ENCODE measurements at places on chromosomes 4 and X.

GRCh38 chr4:40212674-40213527 is 16.1 kb downstream of the RHOH start:
- no peak for DNase-seq

- no peak for DNase-seq
Measured at GRCh38 chrX:17913801-17914200, 52.7 kb upstream of the RAI2 start.

GRCh38 chr4:144948421-144948820 is 149.6 kb downstream of the ANAPC10 start:
- DNase-seq, result no peak

DNA sequence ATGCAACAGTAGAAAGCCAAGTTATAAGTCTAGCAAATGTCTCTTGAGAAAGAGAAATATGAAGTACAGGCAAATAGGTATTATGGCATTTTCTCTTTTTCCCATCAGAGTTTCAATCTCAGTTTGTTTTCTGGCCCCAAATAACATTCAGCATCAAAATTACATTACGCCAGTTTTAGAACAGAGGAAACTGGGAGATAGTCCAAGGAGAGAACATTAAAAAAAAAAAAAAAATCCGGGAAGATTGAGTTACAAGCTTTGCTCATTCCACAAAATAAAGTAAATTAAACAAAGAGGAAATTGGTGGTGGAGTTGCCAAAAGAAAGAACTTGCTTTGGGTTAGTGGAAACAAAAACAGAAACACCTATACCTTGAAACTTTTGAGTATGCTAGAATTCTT is 50.4 kb upstream of the IL13RA2 start:
- no peak for DNase-seq

DNA sequence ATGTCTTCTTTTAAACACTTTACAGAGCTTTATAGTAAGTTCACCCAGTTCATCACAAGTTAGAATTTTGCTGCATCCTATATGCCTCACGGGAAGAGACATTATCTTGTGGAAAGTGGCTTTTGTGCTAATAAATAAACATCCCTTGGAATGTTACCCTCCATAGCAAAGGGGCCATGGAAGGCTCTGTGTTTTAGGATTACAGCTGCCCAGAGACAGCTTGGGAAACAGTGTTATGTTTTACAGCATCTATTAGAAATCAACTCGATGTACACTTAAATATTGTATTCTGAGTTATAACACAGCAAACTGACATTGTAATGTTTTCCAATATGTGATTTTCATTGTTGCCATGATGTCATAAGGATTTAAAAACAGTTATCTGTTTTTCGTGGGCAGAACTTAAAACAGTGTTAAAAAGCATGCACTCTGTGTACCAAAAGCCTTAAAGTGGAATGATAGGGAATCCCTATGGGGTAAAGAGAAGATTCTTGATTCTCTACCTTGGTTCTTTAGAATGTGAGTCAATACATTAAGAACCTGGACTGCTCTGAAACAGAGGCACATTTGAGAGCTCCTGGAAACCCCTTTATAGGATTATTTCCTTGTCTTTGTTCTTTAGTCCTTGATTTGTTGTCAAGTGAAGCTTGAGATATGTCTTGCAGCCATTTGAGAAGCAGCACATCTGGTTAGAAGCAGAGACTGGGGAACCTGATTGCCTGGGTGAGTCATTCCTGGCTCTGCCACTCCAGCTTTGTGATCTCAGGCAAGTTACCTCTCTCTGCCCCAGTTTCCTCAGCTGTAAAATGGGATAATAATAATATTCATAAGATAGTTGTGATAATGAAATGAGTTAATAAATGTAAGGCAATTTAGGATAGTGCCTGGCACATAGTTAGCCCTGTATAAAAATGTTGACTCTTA is 41.6 kb downstream of the ARHGAP10 start:
- no peak for DNase-seq

- no peak for DNase-seq
Measured at GRCh38 chrX:49226946-49227345, 6.2 kb downstream of the CACNA1F start.

DNA sequence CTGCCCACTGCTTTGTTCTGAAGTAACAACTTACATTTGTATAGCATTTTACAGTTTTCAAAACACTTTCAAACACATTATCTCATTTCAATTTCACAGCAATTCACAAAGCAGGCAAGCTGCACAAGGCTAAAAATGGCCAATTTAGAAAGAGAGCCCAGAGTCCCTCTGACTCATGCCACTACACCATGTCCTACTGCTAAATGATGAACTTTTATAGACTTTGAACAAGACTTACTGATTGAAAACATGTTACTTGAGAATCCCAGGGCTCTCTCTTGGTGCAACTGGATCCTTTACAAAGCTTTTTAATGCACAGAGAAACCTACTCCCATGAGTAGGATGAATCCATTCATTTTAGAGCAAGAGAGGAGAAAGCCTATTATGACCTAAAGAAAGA is 5.8 kb upstream of the G3BP2 start:
- DNase-seq, result no peak

GRCh38 chr4:163540977-163541376 is 46.5 kb downstream of the TMA16 start:
- no peak for DNase-seq

DNA sequence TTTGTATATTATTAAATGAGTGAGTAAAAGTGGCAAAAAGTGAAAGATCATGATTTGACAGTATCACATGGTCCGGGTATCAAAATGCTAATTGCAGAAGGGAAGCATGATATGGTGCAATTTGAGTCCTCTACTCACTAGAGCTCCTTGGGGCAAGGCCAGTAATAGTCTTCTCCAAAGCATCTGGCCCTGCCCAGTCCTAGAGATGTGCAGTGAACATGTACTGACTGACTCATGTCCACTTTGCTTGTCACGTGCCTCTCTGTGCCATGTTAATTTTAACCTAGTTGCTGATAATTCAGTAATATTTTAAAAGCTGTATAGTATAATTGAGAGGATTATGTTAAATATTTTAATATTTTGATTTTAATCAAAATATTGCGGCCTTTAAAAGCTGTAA is 54.6 kb upstream of the TENM3 start:
- no peak for DNase-seq

DNA sequence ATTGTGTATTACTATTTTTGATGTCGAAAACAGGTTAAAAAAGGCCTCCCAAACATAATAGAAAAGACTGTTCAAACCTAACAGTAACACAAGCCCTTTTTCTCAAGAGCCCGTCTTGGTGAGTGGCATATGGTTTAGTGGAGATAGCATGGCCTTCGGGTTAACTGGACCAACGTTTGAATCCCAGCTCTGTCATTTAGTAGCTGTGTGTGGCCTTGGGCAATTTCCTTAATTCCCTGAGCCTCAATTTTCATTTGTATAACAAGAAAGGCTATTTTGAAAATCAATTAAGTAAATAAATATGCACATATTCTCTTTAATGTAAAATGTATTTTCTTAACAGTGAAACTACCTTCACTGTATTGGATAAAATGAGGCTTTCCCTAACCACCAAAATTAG is 62.3 kb downstream of the HELT start:
- no peak for DNase-seq

DNA sequence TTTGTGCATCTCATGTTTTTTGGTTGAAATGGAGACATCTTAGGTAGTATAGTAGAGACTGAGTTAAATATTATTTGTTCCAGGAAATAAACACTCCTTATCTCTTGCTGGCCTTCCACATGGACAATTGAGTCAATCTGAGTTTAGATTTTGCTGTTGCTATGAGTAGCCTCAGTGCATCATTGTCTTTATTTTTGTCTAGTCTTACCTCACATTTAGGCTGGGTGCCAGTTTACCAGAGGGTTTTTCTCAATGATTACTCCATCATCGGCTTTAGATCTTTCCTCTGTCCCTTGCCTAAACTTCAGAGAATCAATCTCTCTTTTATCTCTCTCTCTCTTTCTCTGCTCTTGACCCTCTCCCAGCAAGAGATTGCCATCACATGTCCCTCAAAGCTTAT is 73.6 kb downstream of the GABRB1 start:
- DNase-seq, result no peak

- DNase-seq, result no peak
Measured at GRCh38 chrX:110408949-110409588, 50.4 kb downstream of the RTL9 start.

DNA sequence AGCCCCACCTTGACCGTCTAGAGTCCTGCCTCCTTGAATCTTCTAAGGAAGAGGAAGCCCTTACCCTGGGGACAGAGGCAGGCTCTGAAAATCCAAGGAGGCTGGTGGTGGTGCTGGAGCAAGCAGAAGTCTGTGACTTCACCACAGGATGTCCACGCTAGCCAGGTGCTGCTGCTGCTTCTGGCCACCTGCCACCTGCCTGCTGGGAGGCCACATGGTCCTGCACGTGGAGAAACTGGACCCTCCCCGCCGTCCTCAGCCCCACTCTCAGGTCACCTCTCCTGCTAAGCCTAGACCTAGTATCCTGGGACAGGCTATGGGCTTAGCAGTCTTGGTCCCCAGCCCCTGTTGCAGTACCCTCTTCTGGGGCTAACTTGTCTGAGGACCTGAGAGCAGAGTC is 15.8 kb downstream of the TMEM31 start:
- DNase-seq, result no peak

- DNase-seq, result no peak
Measured at GRCh38 chr4:10694151-10694827, 9.7 kb upstream of the CLNK start.

DNA sequence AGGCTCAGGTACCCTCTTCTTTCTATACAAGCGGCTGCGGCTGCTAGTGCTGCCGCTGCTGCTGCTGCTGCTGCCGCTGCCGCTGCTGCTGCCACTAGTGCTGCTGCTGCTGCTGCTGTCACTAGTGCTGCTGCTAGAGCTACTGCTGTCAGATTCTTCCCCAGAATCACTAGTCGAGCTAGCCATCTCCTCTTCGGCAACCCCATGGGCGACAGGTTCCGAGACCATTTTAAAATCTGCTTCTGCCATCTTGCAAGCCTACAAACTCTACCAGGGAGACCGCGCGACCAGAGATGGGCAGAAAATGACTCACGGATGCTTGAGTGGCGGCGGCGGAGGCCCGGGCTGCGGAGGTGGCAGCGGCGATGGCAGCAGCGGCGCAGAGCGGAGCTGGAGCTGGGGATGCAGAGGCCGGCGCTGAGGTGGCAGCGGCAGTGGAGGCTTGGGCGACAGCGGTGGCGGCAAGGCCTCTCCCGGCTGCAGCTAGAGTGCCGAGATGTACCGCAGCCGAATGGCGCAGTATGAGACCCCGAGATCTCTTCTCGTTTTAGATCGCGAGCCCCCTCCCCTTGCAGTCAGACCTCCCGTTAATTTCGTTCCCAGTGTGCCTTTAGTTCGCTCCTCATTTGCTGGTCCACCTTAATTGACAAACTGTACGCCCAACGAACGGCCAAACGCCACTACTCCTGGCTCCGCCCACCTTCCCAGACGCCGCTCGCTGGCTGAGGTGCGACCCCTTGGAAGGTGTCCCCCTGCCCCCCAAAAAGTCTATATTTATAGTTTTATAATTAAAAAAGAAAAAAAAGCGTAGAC is at the start of gene NAP1L3:
TSS of gene NAP1L3 (minus strand) at position 523 of the 813 bp plus-strand sequence. CDS start at position 249, 274 bp downstream.
- peak; percentile 42 for DNase-seq

GRCh38 chr4:150583287-150584110 is 1.5 kb downstream of the MAB21L2 start:
- no peak for DNase-seq

GRCh38 chr4:8761824-8762205 is 109.8 kb downstream of the HMX1 start:
- no peak for DNase-seq

- DNase-seq, result no peak
Measured at GRCh38 chr4:48752726-48753125, 27.4 kb downstream of the FRYL start.

GRCh38 chr4:74376888-74377483 is 12.0 kb downstream of the EREG start:
- DNase-seq, result no peak

DNA sequence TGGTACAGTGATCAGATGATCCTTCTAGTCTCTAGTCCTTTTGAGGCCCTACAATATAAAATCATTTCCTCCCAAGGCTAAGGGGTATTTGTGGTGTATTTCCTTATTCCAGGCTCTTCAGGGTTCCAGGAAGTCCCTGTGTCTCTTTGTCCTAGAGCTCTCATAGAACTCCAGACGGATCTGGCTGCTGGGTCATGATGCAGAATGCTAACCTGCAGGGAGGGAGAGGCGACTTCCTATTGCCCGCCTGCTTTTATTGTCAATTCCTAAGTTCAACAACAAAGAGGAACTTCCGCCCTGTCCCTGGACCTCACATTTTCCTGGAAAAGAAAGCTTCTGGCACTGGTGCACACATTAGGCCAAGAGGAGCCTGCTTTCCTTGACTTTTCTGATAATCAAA is 45.9 kb upstream of the ZNF827 start:
- no peak for DNase-seq

GRCh38 chr4:127601029-127601428 is 31.7 kb upstream of the INTU start:
- DNase-seq, result no peak

DNA sequence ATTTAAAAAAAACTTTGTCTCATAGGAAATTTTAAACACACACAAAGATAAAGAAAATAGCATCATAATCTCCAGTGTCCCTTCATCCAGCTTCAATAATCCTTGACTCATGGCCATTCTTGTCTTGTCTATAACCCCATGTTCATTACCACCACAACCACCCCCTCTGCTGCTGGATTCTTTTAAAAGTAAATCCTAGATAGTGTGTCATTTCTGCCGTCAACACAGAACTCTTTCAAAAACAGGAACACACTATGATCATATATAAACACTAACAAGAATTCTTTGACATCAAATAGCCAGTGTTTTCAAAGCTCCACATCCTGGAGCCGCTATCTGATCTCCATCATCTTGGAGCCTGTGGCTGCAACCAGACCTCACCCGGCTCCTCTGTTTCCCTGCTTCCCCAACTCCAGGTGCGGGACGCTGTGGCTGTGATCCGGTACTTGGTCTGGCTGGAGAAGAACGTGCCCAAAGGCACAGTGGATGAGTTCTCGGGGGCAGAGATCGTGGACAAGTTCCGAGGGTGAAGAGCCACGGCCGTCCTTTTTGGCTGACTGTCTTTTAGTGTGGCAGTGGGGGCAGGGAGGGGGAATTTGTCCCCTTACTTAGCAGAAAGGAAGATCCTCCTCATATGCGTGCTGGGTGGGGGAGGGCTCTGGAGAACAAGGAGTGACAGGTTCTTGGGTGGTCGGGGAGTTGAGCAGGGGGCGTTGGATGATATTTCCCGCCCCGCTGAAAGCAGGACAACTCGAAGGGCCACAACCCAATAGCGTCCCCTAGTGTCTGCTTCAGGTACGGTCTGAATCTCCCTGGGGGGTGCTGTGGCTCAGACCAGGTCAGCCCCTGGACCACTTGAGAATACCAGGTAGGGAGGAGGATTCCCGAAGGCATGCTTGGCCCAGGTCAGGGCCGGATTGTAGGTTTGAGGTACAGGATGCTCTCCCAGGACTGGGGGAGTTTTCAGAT is 15.6 kb downstream of the XPNPEP2 start:
- DNase-seq, result no peak

DNA sequence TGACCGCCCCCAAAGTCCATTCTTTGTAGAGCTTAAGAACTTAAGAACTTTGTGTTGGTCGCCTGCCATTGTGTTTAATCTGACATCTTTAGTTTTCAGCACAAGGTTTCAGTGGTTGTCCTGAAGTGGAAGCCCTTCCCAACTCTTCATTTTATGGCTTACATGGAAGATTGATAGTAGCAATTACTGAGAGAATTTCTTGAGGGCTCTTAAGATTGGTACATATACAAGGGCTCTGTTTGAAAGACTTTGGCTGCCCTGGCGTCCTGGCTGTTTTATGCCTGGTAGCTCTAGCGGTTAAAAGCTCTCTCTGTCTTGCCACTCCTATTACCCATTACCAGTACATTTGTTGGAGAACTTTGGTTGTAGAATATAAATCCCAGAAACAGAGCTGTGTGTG is 75.0 kb downstream of the KDM6A start:
- DNase-seq, result no peak

GRCh38 chrX:861340-861890 is 230.8 kb downstream of the SHOX start:
- DNase-seq, result no peak

GRCh38 chr4:66728280-66728679 is 817.0 kb downstream of the CENPC start:
- DNase-seq, result no peak

All from activated T-cell treated with anti-CD3 and anti-CD28 coated beads for 24 hours (primary cell).